AG10803 (cell line): ENCODE measurements at places on chromosomes 4 and X.

- peak; percentile 98 for DNase-seq
These were observed 28.7 kb downstream of the INPP4B start for GRCh38 chr4:142817442-142817841.

DNA sequence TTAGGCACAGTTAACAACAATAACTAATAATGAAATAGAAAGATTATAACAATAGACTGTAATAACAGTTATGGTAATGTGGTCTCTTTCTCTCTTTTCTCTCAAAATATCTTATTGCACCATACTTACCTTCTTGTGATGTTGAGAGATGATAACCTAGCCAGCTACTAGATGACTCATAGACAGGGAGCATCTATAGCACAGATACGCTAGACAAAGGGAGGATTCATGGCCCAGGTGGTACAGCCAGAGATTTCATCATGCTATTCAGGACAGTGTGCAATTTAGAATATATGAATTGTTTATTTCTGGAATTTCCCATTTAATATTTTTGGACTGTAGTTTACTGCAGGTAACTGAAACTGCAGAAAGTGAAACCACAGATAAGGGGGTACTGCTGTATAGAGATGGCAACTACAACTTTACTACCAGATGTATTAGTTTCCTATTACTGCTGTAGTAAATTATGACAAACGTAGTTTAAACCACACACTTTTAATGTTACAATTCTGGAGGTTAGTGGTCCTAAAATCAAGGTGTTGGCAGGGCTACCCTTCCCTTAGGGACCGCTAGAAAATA, 41.8 kb upstream of the MAGED1 start:
- no peak for DNase-seq

GRCh38 chrX:1592470-1593142, 1.2 kb downstream of the AKAP17A start:
- DNase-seq, result no peak

GRCh38 chr4:15738877-15739276, 36.0 kb downstream of the BST1 start:
- DNase-seq, result peak; percentile 19

DNA sequence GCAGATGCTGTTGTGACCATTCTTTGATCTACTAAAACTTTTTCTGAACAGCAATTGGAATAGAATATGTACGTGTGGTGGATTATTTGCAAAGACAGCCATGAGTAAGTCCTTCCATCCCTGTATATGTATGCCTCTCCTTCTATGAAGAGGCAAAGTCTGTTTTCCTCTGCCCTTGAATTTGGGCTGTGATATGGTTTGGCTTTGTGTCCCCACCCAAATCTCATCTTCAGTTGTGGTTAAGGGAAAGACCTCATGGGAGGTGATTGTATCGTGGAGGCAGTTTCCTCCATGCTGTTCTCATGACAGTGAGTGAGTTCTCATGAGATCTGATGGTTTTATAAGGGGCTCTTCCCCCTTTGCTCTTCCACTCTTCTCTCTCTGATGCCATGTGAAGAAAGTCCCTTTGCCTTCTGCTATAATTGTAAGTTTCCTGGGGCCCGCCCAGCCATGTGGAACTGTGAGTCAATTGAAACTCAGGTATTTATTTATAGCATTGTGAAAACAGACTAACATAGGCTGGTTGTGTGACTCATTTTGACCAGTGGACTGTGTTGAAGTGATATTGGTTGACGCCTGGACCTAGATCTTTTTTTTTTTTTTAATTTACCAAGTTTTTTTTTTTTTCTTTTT, 108.3 kb upstream of the CAMK2D start:
- no peak for DNase-seq

GRCh38 chr4:76235915-76236314, 15.6 kb upstream of the FAM47E start:
- no peak for DNase-seq

DNA sequence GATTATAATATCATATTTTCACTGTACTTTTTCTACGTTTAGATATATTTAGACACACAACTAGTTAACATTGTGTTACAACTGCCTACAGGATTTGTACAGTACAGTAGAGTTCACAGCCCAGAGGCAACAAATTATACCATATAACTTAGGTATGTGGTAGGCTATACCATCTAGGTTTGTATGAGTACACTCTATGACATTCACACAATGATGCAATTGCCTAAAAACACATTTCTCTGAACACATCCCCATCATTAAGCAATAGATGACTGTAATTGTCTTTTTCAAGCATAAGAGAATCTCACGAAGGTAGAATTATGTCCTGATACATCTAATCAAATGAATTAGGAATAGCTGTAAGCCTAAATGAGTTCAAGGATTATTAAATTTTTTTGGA, 12.3 kb upstream of the TIGD2 start:
- no peak for DNase-seq

- no peak for DNase-seq
These were observed 658.7 kb downstream of the PCDH18 start for GRCh38 chr4:136873555-136873954.

DNA sequence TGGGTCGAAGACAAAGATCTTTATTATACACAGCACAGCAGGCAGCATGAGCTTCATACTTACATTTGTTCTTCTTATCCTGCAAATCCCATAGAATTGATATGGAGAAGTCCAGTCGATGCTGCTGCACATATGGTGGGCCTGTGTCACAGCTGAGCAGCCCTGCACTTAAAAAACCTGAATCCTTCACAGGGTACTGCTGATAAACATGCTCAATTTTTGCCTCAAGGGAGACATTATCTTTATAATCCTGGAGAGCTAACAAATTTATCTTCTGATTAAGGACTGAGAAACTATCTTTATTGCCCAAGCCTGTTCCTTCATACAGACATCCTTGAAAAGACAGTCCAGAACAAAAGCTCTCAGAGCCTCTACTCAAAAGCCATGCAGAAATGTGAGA, 434.4 kb upstream of the FAM47C start:
- no peak for DNase-seq

DNA sequence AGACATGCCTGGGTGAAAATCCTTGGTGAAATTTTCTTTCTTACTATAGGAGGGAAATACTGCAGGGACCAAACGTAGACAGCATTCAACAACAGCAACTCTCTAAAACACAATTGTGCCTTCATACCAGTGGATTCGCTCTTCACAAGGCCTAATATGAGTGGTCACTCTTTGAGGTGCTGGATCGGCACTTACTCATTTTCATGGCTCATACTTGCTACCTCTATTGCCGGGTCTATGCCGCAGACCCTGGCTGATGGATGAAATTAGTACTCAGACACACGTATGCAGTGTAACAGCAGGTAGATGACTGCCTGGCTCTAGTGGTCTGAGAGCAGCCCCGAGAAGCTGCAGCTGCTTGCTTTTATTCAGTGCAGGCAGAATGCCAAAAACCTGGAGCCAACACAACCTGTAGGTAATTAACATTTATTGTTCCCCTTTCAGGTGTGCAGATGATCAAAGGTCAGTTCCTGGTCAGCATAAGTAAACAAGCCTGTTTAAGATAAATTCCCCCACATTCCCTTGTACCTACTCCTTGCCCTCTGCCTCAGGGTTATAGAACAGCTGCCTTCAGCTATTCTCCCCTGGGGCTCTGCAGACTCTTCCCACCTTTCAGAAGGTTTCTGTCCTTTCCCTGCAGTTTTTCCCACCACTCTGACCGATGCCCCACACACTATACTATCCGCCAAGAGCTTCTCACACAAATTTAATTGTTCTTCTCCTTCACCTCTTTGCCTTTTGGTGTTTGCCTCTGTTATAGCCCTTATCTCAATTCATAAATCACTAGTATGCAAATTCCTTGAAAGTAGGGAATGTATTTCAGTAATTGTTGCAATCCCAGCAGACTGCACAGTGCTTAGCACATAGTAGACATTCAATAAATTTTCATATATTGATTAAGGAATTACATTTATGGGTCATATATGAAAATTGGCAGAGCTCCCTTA, 210.0 kb downstream of the SPANXN3 start:
- DNase-seq, result no peak

DNA sequence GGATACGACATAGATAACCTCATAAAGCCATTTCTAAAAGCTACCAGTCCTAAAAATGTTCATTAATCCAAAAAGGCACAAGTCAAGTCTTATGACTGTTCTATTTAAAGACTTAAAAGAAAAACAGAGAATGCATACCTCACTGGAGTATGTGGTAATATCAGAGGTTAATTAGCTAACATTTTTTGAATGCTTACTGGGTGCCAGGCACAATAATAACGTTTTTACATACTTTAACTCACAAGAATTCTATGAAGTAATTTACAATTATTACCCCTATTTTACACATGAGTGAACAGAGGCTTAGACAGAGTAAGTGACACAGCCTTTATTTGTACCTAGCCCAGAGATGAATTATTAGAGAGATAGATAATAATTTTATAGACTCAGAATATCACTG, 207.5 kb downstream of the PDGFC start:
- DNase-seq, result peak; percentile 89

DNA sequence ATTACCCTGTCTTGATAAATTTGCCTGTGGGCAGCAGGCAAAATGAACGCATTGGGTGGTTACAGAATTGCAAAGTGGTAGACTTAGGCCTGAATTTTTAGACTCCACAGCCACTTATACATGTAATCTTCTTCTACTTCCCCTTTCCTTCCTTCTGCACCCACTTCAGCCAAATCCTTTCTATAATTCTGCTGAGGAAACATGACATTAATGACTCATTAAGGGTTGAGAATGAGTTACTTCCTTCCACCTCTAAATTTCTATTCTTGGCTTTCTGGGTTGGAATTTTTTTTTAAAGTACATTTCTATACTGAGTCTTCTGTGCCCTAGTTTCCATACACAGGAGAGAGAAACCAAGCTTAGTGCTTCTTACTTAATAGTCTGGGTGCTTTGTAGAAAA, 10.1 kb downstream of the PAPSS1 start:
- DNase-seq, result no peak

GRCh38 chr4:169440446-169440845, 169.7 kb upstream of the SH3RF1 start:
- DNase-seq, result no peak

DNA sequence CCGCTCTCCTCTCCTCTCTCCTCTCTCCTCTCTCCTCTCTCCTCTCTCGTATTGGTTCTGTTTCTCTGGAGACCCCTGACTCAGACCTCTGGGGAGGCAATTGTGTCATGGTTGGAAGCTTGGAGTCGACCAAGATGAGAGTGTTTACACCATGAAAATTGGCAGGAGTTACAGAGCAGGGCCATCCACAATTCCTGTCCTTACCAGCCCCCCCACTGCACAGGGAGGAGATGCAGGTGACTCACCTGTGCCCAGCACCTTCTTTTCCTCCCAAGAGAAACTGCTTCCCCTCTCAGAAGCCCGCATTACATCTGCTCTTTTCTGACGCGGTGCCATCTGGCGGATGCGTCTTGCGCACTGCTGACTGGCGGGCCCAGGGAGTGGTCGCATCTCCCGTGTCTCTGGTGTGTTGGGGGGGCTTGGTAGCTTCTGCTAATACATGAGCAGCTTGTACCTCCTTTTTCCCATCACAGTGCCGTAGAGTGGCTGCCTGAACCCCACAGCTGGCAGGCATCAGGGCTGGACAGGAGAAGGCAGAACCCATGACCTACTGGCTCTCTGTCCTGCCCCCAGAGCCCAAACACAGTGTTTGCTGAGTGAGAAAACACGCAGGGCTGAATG, 31.4 kb upstream of the GPR78 start:
- DNase-seq, result no peak

GRCh38 chr4:98573791-98574190, 84.6 kb downstream of the TSPAN5 start:
- DNase-seq, result no peak

DNA sequence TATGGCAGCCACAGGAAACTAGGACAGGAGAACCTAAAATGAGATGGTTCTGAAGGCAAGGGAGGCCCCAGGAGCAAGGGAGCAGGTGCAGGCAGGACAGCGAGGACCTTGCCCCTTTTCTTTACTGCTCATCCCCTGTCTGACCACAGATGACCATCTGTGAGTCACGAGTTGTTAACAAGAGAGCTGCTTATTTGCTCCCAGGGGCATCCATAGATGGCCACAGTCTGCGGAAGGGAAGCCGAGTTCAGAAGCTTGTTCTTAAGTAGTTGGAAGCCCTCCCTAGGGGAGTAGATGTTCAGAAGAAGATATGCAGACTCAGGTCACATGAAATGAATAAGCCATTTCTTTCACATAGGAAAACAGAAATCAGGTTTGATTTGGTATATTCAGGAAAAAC, 69.4 kb downstream of the EVC2 start:
- DNase-seq, result peak; percentile 55

DNA sequence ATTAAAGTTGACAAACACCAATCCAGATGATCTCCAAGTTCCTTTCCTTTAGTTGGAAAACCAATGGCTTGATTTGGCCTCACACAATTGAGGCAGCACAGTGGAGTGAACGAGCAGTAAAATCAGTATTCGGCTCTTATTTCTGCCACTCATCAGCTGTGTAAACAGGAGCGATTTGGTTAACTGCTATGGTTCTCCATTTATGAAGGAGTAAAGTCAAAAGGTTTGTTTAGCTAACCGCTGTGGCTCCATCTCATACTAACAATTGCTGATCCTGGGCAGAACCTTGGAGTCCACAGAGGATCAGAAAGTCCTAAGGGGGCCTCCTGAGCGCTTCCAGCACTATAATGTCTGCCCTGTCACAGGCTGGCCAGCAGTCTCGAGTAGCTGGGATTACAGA, 54.5 kb upstream of the EXOC1L start:
- DNase-seq, result no peak

DNA sequence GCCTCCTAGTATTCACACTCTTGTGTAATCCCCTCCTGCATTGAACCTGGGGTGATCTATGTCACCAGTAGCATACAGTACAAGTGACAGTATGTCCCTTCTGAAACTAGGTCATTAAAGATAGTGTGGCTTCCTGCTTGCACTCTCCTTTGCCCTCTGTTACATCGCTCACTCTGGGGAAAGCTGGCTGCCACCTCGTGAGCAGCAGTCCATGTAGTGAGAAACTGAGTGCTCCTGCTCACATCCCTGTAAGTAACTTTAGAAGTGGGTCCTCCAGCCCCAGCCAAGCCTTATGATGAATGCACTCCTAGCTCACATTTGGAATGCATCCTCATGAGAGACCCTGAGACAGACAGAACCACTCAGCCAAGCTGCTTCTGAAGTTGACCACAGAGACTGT, 89.8 kb upstream of the TNIP3 start:
- DNase-seq, result no peak

- DNase-seq, result no peak
These were observed 265.4 kb downstream of the COL25A1 start for GRCh38 chr4:109037026-109037425.

DNA sequence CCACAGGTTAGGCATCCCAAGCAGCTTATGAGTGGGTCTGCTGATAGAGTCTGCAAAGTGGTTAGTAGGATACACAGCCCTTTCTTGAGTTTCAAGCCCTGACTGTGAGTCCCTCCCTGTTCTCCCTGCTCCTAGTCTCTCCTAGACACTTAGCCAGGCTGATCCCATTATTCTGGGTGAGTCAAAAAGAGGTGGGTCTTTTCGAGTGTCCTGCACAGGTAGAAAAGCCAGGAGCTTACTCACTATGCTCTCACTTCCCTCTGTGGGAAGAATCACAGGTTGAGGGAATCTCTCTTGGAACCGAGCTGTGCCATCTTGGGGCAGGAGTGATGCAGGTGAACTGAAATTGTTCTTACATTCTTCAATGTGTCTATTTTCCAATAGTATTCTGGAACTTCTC, 29.7 kb downstream of the SCLT1 start:
- DNase-seq, result no peak
